ENCODE measurements at places on chromosomes 3 and 15.

DNA sequence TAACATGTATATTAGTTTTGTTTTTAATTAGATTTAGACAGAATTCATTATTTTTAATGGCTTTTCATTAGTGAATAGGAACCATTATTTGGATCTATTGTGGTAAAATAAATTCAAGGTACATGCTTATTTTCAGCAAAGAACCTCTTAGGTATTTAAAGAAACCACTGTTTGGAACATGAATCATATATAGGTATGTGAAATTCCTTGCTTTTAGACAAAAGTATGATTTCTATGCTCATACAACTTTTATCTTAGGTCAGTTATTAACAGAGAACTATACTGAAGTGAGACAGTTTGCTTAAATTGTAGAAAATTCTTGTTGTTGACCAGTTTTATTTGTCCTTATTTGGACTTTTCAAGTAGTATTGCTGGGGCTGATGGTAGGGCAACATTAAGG lies 389.9 kb downstream of the FEZF2 start:
- DNase-seq: no peak

- DNase-seq: peak; percentile 72
These were observed at the start of gene CMTM8 for GRCh38 chr3:32238453-32239306. TSS of gene CMTM8 (plus strand) at chr3:32238680. CDS start at chr3:32238973, 293 bp downstream.

DNA sequence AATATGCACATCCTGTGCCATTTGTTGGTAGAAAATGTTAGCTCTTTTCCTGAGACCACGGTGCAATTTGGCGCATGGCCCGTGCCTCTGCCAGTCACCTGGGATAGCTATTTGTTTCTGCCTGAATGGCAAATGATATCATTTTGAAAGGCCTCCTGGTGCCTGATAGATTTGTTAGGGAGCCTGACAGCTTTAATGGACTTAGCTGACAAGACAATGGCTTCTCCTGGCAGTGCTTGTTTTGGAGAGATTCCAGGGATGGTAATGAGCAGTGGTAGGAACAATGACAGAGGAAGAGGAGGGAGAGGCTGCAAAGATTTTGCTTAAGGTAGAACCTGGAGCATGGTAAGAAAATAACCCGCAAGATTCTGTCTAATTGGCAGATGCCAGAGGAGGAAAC lies 268.5 kb downstream of the CLSTN2 start:
- DNase-seq: no peak

GRCh38 chr15:35774653-35775052 lies 228.7 kb upstream of the DPH6 start:
- no peak for DNase-seq

GRCh38 chr3:129619726-129620162 lies 13.3 kb upstream of the PLXND1 start:
- DNase-seq: no peak

DNA sequence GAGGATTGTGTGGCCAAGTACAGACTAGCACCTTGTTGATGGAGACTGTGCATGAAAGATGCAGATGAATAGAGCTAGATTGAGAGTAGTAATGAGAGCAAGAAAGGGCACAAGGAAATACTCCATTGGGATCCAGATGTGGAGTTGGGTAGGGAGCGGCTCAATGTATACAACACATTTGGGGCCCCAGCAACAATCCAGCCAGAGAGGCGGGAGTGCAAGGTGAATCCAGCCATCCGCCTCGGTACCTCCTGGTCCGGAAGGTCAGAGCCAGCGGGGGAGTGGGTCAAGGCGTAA lies 9.0 kb downstream of the ISL2 start:
- DNase-seq: no peak

DNA sequence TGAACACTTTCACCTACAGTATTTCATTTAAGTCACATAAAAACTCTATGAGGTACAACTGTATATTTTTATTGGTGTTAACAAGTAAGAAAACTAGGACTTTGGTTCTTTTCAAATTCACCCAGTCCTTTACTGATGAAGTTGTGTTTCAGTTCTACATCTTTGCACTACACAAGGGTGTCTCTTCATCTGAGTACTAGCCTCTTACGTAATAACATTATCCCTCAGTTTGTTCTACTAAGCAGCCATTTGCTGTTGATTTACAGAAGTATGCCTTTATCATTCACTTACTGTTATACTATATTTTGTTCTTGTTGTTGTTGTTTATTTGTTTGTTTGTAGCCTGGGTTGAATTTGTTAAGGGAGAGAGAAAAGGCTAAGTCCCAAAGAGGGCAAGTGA lies 311.9 kb downstream of the PLOD2 start:
- DNase-seq: no peak

GRCh38 chr3:197949191-197949777 lies 706 bp upstream of the RPL35A start:
- no peak for DNase-seq

- DNase-seq: no peak
These were observed 1.2 kb downstream of the EOGT start for GRCh38 chr3:69012100-69012799.

DNA sequence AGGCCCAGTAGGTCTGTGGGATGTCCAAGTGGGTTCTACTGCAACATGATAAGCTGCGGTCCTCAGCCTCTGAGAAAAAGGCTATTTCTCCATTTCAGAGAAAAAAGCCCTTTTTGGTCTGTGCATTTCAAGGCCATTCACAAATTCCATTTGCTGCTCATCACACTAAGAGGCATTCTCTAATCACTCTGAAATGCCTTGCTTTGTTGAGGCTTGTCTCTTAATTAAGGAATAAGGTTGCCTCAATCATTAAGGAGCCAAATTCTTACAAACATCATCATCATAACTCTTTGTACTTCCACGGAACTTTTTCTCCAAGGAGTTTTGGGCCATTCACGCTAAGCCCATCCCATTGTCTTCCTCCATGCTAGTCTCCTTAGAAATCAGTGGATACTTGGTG lies 74.4 kb downstream of the BOC start:
- DNase-seq: no peak

GRCh38 chr3:55156851-55157650 lies 229.2 kb upstream of the LRTM1 start:
- DNase-seq: no peak

DNA sequence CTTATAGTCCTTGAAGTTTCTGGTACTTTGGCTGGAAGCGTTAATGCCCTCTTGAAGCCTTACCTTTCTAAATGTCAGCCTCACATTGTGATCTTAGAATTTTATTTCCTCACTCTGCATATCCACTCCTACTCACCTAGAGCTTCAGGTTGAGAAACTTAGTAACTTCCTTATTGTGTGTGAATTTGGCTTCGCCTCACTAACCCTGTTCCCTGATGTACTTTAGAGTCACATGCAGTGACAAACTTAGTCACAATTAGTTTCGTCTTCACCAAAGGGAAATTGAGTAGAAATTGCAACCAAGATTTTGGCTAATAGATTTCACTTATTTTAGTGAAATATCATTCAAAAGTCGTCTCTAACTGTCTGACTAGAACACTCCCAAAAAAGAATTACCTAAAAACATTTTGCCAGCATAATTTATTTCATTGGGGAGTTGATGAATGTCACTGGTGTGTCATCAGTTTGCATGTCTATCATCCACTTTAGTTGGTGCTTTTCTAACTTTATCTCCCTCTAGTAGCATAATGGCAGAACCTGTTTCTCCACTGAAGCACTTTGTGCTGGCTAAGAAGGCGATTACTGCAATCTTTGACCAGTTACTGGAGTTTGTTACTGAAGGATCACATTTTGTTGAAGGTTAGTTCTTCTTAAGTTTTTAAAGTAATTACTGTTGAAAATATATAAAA lies 960 bp downstream of the MFN1 start:
- DNase-seq: peak; percentile 13

- DNase-seq: peak; percentile 81
These were observed 82.7 kb downstream of the SLC25A26 start for GRCh38 chr3:66303491-66303901.

GRCh38 chr3:129304146-129304961 lies 25.7 kb downstream of the HMCES start:
- no peak for DNase-seq

DNA sequence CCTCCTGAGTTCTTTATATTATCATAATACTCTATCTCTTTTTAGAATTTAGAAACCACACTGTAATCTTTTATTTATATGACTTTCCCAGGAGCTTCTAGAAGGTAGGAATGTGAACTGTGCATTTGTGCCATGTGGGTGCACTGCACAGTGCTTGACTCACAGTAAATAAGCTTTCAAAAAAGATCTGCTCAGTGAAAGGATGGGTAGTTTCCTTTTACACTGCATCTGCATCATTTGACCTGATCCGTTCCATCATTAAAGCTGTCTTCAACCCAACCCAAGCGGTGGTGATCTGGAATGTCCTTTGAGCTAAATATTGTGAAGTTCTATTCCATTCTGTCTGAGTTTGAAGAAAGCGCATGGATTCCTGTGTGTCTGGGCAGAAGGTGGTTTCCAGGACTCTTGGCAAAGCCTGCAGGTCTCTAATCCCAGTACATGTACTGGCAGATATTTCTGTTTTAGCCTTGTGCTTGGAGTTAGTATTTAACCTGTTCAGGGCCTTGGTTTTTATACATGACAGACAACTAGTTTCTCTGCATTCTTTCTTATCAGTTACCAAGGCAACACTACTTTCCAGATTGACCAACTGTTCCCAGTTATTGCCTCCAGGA lies 96.7 kb downstream of the DHX30 start:
- DNase-seq: no peak

- no peak for DNase-seq
These were observed 33.6 kb upstream of the PLSCR5 start for GRCh38 chr3:146638718-146639117.

DNA sequence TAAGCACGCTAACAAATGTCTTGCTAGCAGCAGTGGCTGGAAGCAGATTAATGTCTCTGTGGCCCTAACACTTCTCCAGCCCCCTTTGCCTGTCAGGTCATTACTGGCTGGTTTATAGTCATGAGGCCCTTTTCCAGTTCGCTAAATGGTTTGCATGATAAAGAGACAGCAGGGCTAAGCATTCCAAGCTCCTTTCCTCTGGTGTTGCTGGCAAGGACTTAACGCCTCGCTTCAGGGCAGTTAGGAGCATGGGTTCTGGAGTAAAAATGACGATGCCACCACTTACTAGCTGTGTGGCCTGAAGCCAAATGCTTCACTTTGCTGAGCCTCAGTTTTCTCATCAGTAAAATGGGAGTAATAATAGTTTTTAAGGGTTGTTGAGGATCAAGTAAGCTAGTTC lies 185.9 kb downstream of the MEGF11 start:
- DNase-seq: no peak

DNA sequence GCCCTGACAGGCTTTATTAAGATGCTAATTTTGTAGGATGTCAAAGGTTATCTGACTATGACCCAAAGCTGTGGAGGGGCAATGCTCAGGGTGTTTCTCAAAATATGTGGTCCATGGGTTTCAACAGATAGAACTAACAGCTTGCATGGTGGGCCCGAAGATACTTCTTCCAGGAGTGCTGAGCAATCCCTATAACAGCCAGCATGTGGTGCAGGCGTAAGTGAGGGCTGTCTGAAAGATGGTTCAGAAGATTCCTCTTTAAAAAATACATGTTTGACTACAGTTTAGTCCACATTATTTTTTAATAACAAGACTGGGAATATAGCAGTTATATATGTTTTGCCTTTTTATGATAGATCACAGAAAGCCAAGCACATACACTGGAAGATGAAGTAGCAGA lies 7.6 kb downstream of the SCG3 start:
- DNase-seq: peak; percentile 5

GRCh38 chr3:30462721-30463470 lies 143.5 kb upstream of the TGFBR2 start:
- no peak for DNase-seq

DNA sequence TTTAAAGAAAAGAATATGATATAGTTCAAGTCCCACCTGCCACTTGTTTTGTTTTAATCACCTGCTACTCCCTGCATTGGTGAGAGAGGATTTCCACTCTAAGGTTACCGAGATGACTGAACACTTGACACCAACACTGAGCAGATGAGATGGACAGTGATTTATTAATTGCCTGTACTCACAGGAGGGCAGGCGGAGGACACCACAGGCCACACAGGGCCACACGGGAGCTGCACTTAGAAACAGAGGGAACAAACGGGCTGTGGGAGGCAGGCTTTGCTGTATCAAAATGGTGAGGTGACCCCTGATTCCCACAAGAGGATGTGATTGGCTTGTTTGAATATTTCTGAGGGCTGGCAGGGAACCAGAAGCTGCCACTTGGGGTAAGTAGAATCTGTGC lies 10.8 kb downstream of the MINAR1 start:
- DNase-seq: no peak

- no peak for DNase-seq
These were observed 14.4 kb upstream of the GP9 start for GRCh38 chr3:129046037-129046731.

- no peak for DNase-seq
These were observed 1.6 kb downstream of the DHX30 start for GRCh38 chr3:47804577-47804976.

DNA sequence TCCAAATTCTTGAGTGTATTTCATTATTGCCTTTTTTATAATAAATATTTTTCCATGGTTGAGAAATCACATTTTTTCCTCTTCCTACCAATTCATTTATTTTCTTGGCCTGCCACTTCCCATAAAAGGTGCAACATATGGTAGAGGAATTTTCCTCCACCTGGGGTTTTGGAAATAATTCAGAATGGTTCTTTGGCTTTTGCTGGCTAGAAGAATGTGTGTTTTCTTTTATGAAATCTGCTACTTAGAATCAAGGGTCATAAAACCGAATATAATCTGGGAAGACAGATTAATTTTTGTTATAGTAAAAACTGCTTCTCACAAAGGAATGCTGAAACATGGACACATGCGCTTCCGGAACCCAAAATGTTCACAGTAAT lies 54.0 kb upstream of the POMGNT2 start:
- no peak for DNase-seq

- DNase-seq: no peak
These were observed 114.0 kb downstream of the FOXB1 start for GRCh38 chr15:60118146-60118545.

GRCh38 chr15:25710184-25710583 lies 152.9 kb downstream of the ATP10A start:
- DNase-seq: peak; percentile 26

DNA sequence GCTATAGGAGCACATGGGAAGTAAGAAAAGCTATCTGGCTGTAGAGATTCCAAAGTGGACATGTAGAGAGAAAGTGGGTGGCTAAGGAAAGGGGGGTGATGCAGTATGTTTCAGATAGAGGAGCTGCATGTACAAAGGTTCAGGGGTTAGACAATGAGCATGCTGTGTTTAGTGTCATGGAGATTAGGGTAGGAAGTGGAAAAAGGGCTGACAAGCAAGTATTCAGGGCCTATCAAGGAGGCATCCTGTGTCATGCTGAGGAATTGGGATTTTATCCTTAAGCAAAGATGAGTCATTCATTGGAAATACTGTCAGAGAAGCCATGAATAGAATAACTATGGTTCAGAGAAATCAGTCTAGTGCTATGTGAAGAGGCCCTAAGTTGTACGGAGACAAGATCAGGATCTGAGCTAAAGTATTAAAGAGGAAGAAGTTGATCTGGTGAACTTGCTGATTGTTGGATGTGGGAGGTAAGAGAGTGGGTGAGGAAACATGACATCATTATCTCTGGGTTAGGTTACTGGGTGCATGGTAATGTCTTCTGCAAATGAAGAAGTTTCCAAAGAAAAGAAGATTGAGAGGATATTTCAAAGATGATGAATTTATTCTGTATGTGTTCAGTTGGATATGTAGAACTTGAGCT lies 176.7 kb upstream of the GOLIM4 start:
- no peak for DNase-seq

GRCh38 chr3:70856414-70857162 lies 544.1 kb upstream of the MDFIC2 start:
- no peak for DNase-seq

Data from CD4-positive, alpha-beta T cell treated with Interleukin-17A for 1 hour (primary cell).